ENCODE measurements at places on chromosomes 16 and 17.
A peak's percentile ranks its signal among the peaks of the same experiment; 100 is the strongest.

DNA sequence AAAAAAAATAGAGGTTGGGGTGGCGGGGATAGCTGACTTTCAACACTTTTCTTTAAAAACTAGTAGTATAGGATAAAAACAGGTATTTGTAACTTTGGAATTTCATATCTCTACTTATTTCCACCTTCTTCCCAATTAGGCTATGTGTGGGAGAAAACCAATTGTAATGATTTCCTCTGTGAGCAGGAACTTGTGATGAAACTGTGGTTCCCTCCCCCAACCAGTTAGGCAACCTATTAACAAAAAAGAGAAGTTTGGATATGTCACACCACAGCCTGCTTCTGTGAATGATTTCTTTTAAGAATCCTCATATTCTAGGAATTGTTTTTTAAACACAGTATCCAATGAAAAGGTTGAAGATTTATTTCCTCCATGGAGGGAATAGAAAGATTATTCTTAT lies 1.9 kb downstream of the IGSF6 start:
- DNase-seq = no peak

DNA sequence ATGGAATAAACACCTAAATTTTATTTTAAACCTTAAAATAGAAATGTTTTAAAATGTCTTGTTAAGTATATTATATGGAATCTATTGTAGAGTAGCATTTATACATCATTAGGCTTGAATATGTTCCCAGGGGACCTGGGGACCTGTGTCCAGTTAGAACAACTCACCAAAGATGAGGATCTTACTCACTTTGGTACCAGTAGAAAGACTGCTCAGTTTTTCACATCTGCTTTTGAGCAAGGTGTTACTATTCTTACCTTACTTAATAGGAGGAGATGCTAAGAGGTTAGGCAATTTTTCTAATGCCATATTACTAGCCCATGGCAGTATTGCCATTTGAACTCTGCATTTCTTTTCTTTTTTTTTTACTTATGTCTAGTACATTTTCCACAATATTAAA lies 14.7 kb downstream of the STXBP4 start:
- no peak for DNase-seq

- no peak for DNase-seq
Measured at GRCh38 chr16:28136751-28137434, 73.4 kb upstream of the GSG1L start.

DNA sequence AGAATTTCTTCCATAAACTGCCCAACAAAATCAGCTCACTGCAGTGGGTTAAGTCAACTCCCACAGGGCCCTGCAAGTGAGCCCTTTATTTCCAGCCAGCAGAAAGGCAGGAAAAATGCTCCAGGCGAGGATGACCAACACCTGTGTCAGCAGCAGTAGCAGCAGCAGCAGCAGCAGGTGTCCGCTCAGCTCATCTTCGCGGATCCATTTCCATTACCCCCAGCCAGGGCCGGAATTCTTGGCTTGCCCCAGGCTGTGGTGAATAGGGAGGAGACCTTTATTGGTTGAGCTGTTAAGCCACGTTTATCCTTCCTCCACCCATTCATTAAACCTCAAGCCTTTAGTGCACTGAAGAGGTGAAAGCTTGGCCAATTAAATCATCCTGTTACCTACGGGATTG lies 46.2 kb downstream of the MARCHF10 start:
- no peak for DNase-seq

DNA sequence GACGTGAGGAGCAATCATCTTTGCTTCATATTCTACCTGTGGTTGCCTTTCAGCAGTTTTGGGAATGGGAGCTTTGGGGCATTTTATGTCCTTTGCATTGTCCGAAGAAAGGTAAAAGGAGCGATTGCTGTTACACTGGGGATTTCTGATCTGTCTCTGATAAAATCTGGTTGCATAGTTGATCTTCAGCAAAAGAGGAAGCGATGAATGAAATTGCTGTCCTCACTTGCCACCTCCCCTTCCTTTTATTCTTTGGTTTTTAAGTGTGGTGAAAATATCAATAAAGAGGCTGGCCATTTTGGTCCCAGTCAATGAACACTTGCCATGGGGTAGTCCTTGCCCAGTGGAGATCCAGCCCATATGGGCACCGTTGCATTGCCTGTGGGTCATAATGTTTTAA lies 236.8 kb downstream of the MSI2 start:
- DNase-seq = no peak

GRCh38 chr16:80670170-80670865 lies 129.5 kb downstream of the DYNLRB2 start:
- DNase-seq = no peak

DNA sequence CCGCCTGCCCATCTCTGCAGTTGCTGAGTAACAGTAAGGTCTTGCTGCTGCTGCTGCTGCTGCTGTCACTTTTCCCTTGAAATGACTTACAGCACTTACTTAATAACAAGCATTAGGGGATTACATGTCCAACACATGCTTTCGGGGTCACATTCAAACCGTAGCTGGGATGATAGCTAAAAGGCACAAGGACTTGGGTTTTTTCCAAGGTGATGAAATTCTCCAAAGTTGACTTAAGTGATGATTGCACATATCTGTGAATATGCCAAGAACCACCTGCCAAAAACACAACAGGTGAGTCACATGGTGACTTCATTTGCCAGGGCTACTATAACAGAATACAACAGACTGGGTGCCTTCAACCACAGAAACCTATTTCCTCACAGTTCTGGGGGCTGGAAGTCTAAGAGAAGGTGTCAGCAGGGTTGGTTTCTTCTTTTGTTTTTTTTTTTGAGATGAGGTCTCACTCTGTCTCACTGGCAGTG lies 121.9 kb upstream of the TNRC6C start:
- no peak for DNase-seq

DNA sequence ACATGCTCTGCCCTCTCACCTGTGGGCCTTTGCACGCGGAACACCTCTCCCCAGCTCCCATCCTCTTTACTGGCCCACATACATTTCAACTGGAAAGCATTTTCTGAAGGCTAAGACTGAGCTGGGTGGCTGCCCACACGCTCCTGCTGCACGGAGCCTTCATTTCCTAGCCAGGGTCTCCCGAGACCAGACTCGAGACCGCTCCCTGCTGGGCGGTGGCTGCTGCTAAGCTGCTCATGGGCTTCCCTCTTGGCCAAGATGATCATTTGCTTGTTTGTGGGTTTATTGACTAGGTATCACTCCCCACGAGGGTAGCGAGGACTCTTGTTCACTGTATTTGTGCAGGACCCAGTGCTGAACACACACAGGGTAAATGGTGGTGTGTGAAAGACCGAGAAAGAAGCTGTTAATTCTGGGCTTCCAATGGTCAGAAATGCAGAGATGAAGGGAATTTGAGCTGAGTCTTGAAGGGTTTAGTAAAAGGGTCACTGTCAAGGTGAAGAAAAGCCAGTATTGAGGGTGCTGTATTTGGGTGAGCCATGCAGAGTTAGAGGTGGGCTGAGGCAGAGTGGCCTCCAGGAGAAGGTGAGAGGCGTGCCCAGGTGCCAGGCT lies 907 bp downstream of the TRAPPC2L start:
- DNase-seq = peak; percentile 24

Measured in DMS 273 treated with DMSO at 0.1 percent for 48 hours (cell line).